ENCODE measurements at places on chromosomes 2 and 18.

GRCh38 chr2:26986576-26986975, 16.1 kb downstream of the MAPRE3 start:
- peak; percentile 10 for DNase-seq

DNA sequence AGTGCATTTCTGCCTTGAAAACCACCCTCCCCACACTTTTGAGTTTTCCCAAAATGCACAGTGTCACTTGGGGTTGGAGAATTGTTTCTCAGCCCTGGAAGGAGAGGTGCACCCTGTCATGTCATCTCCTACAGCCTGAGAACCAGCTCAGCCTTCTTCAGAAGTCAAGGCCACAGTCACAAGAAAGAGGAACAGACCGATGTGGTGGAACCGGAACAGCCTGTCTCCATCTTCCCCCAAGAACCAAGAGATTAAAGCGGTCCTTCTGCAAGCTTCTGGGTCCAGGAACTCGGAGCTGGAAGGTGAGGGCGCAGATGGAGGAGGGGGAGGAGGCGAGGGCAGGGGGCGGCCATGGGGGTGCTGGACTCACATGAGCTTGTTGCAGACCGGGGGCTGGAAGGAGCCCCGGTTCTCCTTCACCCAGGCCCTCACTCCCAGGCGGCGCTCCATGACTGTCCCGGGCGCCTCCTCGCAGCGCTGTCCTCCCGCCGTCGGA, 248 bp downstream of the HAAO start:
- DNase-seq: no peak

- DNase-seq: peak; percentile 79
Measured at GRCh38 chr18:8707556-8708300, 2.4 kb downstream of the MTCL1 start.

DNA sequence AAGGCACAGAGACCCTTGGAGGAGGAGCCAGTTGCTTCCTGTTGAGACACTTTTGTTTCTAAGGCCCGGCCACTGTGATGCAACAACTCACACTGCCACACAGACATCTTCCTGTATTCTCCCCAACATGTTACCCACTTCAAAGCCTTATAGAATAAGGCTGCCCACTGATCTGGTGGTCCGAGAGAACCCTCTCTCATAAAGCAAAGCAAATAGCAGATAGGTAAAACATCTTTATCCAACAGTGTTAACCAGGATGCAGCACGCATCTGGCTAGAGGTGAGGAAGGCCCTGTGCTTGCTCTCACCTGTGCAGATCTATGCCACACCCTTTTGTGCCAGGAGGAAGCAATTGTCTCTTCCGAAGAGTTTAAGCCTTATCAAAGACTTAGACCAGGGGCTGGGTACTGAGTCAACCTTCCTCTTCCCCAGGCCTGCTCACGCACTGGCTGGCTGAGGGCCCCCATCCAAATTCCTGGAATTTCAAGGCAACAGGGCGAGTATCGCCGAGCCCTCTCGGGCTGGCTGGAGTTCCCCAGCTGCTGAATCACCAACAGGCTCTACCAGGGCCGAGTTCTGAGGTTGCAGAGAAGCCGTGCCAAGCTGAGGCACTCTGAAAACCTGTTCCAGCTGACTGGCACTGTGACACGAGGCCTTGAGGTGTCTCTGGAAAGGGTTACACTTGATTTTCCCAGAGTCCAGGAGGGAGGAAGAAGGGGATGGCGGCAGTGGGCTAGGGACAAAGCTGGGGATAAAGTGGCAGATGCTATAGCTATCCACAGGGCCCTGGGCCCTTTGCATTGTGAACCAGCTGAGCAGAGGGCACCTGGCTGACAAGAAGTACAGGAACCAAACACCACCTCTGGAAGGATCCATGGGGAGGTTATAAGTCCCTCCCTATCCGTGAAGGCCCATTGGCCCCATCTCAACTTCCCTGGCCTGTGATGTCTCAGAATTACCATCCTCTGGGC, 29.3 kb downstream of the TGFA start:
- peak; percentile 95 for DNase-seq

DNA sequence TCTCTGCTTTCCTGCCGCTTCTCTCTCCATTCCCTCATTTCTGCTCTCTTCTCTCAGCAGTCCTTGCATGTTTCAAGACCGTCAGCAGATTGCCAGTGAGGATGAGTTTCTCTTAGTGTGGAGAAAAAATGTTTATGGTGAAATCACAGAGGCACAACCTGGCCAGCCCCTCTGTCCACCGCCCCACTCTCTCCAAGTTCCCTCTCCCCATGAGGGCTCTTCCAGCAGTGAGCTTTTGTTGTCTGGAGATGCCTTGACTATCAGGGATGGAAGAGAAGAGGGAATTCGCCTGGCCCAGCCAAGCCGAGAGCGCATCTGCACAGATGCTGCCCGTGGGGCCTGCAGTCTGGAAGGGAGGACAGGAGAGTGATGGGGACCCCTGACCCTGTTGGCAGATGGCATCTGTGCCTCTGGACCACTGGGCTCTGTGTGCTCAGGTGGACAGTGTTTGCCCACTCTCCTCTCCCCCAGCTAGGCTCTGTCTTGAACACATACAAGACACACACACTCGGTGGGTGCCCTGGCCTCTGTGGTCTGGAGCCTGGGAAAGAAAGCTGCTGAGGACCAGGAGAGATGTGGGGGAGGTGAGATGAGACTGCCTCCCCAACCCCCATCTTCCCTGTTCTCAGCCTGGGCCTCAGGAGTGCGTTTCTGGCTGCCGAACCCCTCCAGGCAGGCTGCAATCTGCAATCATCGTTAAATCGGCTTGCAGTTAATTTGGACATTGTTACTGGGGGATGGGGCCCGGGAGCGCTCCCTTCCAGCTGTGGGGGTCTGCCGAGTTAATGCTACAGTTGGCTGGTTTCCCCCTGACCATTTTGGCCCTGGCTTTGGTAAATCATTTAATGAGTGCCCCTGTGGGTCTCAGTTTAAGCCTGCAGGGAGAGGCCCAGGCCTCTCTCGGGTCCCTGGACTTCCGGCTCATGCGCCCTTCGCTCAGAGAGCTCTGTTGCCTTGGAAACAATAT, 4.5 kb downstream of the ITM2C start:
- no peak for DNase-seq

- DNase-seq: no peak
Measured at GRCh38 chr2:118848381-118849225, 1.2 kb upstream of the EN1 start.

DNA sequence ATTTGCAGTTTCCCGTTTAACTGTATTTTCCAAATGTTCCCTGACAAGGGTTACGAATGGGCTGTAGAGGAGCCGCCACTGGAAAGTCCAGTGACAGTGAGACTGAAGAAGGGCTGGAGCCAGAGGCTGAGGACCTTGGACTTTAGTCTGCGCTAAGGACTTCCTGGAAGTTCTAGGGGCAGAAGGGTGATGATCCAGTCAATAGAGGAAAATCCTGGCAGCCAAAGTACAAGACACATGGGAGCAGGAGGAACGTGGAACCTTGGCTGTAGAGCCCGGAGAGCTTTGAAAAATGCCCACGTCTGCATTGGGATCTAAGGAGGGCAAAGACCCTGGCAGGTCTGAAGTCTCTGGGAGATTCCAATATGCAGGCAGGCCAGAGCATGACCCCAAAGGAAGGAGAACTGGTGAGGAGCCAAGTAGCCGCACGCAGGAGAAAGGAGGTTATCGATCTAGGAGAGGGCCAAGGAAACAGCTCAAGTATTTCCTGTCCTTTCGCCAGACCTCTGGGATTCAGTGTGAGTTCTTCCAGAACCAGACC, 28.5 kb downstream of the MBP start:
- peak; percentile 23 for DNase-seq

- peak; percentile 19 for DNase-seq
Measured at GRCh38 chr18:51278045-51278649, 80.7 kb upstream of the MEX3C start.

- peak; percentile 54 for DNase-seq
Measured at GRCh38 chr2:65070172-65070830, 14.1 kb downstream of the CEP68 start.

DNA sequence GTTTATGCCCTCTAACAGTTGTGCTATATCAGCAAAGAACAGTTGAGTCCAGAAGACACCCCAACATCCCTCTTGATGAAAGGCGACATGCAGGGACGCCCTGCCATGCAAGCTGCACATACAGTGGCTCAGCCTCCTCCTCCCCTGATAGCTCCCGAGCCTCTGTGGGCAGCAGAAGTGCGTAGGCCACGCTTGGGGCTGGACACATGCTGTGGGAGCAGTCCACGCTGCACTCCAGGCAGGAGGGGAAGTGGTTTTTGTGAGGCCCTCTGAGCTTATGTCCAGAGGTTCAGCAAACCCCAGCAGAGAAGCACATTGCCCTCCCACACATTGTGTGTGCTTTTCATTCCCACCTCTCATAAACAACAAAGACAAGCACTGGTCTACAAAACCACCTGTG, 162.1 kb downstream of the SEPTIN10 start:
- DNase-seq: no peak

All from EL (cell line).